ENCODE measurements at places on chromosomes 13 and 19.

- no peak for DNase-seq
These were observed 22.1 kb upstream of the WDFY2 start for GRCh38 chr13:51562011-51562671.

- DNase-seq, result no peak
These were observed 112.9 kb downstream of the GPC6 start for GRCh38 chr13:93339550-93339949.

- DNase-seq, result no peak
These were observed 501.8 kb downstream of the EFNB2 start for GRCh38 chr13:106033659-106034058.

DNA sequence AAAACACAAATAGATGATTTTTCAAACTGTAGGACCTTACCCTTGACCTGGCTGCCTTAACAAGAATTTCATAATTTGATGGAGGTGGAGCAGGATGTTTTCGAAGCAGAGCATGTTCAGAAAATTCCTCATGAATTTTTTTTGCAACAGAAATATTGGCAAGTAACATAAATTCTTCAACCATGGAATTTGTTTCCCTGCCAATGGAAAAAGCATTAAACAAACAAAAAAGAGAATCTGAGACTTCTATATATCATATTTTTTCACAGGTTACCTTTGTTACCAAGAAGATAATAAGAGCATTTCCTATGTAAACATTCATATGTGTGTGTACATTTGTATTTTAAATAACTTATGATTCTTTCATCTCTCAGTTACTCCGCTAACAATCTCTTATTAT lies 18.3 kb downstream of the DIS3 start:
- DNase-seq, result no peak

- no peak for DNase-seq
These were observed 18.3 kb upstream of the SLC1A5 start for GRCh38 chr19:46806656-46807055.

- no peak for DNase-seq
These were observed 111.0 kb downstream of the FNDC3A start for GRCh38 chr13:49086722-49087121.

DNA sequence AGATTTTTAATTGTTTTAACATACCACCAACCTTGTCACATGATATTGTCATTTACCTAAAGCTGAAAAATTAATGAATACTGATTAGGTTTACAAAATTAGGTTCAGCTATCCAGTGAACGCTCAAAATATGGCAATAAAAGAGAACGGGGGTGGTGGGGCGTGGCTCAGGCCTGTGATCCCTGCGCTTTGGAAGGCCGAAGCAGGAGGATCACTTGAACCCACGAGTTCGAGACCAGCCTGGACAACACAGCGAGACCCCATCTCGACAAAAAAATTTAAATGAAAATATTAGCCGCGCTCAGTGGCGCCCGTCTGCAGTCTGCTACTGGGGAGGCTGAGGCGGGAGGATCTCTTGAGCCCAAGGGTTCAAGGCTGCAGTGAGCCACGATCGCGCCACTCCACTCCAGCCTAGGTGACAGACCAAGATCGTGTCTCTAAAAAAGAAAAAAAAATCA lies 516 bp upstream of the FAM32A start:
- DNase-seq, result peak; percentile 54

DNA sequence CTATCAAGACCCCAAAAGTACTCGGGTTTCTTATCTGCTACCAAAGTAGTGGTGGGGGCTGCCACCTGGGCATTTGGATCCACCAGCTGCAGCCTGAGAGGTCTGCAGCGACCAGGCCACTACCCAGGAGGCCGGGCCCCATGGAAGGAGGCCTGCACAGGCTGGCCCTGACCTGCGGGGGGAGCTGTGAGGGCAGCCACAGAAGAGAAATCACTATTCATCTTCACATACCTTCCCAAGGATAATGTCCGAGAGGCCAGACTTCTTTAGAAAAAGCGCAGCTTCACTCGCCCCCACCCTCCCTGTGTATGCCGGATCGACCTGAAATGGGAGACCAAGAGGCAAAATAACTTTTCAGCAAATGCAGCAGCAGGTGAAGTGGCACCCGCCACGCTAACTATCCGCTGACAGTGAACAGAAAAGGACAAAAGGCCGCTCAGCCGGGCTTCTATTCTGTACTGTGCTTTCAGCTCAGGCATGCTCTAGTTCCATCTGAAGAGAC lies 30.1 kb downstream of the EPS15L1 start:
- no peak for DNase-seq

DNA sequence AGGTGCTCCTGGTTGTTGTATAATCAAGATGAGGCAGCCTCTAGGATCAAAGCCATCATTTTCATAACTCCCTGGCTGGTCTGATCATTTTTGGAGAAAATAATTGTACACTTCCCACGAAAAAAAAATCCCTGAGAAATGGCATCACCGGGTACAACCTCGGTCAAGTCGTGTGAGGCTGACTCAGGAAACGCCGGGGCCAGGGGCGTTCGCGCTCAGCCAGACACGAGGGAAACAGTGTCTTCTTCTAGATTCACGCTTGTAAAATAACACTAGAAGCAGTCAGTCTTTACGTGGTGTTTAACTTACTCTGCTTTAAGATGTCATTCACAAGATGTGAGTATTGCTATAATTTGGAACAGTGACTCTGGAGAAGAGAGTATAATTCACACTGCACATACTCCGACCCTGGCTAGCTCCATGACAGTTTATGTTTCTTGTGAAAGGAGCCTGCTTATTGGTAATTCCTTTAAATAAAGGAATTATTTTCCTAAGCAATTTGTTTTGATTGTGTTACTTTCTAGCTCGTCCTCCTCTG lies 109.0 kb upstream of the SOX1 start:
- no peak for DNase-seq

DNA sequence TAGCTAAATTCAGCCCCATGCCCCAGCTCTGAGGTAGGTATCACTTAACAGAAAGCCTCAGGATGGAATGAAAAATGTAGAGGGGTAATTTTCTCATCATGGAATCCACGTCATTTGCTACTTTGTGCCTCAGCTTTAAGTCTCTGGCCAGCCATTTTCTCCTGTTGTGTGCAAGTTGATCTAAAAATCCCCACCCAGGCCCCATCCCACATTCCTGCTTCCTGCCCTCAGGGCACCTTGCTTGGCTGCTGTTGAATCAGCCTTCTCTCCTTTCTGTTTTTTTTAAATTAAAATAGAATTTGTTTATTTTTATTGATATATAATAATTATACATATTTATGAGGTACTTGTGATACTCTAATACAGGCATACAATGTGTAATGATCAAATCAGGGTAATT lies 179.9 kb upstream of the TSHZ3 start:
- no peak for DNase-seq

DNA sequence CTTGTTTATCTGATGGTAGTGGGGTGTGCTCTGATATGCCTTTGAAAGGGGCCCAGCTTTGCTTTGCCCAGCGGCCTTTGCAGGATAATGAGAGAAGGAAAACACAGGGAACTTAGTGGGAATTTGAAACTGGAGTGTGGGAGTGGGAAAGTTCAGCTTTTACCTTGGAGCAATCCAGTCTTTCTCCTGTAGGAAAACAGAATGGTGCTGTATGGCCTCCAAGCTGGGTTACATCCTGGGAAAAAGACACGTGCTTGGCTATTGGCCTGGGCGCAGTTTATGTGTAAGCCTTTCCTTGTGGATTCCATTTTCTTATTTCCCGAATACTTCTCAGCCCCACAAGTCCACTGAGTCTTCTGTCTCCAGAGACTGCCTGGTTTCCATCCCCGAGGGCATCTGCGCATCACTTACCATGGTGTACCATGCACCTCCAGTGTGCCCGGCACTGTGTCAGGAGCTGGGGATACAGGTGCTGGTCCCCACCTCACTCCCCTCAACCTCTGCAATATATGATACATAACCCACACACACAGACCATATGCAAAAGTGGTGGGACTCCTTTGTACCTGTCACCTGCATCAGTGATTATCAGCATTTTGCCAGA lies 31.5 kb downstream of the ACTN4 start:
- DNase-seq, result no peak

- no peak for DNase-seq
These were observed 126.9 kb downstream of the SIPA1L3 start for GRCh38 chr19:38033658-38034491.

- DNase-seq, result peak; percentile 88
These were observed 610 bp downstream of the RABAC1 start for GRCh38 chr19:41958367-41959055.

- no peak for DNase-seq
These were observed 24.0 kb upstream of the ALOX5AP start for GRCh38 chr13:30711375-30711774.

DNA sequence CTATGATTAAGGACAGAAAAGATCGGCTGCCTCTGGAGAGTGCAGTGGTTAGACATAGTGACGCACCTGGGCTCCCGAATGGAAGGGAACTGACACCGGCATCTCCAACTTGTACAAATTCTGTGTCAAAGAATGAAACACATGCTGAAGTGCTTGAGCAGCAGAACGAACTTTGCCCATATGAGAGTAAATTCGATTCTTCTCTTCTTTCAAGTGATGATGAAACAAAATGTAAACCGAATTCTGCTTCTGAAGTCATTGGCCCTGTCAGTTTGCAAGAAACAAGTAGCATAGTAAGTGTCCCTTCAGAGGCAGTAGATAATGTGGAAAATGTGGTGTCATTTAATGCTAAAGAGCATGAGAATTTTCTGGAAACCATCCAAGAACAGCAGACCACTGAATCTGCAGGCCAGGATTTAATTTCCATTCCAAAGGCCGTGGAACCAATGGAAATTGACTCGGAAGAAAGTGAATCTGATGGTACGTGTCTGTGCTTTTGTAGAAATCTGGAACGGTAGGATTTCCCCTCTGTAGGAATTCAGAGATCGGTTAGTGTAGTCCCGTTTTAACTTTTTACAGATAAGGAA lies 16.9 kb downstream of the ERCC5 start:
- DNase-seq, result no peak

- no peak for DNase-seq
These were observed 64.3 kb downstream of the TM9SF2 start for GRCh38 chr13:99565478-99566124.

DNA sequence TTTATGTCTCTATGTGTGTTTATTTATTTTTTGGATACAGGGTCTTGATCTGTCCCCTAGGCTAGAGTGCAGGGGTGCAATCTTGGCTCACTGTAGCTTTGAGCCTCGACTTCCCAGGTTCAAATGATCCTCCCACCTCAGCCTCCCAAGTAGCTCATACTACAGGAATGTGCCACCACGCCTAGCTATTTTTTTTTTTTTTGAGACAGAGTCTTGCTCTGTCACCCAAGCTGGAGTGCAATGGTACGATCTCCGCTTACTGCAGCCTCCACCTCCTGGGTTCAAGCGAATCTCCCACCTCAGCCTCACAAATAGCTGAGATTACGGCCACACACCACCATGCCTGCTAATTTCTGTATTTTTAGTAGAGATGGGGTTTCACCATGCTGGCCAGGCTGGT lies 5.0 kb upstream of the ANGPTL4 start:
- no peak for DNase-seq

DNA sequence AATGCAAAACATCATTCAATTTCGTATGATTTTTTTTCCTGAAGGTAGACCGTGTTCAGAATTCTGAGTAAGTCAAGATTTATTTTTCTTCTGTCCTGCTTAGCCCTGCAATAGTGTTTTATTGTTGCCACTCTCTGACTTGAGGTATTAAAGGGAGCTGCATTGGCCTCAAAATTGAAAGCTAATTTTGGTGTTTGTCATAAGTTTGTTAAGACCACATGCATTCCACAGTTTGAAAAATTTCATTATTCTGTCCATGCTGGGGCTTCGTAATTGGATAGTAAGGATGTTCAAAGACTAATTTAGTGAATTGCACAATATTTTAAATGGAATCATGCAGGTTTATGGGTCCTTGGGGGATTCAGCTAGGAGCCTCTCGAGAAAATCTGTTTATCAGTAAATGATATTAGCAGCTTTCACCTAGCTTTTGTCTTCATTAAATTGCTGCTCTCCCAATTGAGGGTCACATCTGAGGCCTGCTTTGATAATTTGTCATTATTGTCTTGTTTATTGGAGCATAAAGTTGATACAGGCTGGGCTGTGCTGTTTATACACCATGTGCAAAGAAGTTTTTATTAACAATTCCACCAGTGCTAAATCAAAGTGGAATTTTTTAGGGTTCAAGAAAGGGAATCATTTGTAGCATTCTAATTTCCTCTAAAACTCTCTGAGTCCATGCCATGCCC lies 339.8 kb upstream of the OBI1 start:
- no peak for DNase-seq

DNA sequence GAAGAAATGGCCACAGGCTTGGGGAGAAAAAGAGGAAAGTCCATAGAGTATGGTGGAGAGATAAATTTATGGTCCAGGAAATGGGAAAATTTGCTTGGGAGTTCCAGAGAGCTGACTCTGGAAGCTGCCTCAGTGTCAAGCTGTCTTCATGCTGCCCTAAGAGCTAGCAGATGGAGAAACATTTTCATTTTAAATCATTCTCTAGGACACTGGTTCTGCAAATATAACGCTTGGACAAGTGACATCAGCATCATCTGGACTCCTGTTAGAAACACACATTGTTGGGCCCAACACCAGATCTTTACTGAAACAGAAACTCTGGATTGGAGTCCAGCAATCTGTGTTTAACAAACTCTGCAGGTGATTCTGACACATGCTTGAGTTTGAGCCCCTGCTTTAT lies 592.0 kb upstream of the KLF12 start:
- no peak for DNase-seq

- DNase-seq, result no peak
These were observed 820.6 kb upstream of the PCDH9 start for GRCh38 chr13:68050761-68051160.

DNA sequence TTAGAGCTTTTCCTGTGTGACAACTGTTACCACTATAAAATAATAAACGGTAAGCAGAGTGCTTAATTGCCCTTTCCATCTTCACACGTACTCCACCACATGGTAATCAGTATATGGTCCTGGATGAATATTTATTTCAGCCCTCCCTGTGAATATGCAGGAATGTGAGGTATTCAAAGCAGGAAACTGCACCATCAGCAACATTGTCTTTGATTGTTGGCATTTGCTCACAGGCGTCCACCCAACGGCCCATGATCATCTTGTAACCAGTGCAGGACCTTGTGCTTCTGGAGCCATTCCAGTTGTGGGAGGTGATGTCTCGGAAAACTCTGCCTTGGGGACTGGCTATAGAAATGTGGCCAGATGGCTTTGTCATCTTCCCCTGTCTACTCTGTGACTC lies 132.6 kb downstream of the COG6 start:
- no peak for DNase-seq
